HS-27A (cell line): ENCODE measurements at places on chromosomes 4 and X.
A peak's percentile ranks its signal among the peaks of the same experiment; 100 is the strongest.

DNA sequence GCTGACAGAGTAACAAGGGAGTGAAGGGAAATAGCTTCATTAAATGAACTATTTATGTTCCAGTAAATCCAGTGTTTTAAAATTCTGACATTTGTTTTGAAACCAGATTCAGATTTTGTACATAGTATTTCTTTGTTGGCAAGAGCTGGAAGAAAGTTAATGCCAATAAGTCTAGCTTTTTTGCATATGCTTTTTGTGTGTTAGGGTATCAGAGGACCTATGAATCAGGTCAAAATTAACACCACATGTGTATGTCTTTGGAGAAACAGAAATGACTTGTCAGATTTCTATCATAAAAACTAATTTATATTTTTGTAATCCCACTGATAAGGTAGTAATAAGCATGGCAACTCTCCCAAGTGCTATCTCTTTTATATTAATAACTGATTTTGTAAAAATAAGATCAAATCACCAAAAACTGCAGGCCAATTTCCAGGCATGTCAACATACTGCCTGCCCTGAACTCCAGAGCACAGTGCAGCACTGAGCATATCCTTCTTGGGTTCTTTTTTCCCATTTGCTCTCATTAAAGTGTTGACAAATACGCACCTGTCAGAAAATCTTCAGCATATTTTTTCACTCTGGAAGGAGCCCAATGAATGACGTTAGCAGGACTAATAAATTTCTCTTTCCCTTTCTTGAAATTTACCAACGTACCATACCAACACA is 65.5 kb downstream of the SH3RF1 start:
- no peak for DNase-seq

- DNase-seq, result no peak
Observed at GRCh38 chr4:94941706-94942105, 184.0 kb downstream of the BMPR1B start.

DNA sequence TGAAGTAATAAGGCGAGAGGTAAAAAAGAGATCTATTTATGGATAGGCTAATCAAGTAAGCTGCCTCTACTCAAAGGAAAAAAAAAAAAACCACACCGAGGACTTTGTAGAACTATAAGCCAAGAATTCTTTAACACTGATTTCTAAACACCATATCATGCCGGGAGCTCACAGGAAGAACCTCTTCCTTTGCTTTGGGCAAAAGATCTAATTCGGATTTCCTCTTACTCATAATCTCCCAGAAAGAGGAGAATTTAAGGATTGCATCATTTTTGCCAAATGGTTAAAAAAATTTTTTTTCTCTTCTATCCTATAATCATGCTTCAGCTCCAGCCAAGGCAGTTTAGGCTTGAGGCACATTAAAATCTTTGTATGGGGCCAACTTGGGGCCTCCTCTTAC is 95.5 kb downstream of the ZNF827 start:
- DNase-seq, result peak; percentile 31

GRCh38 chrX:153030801-153031200 is 25.5 kb upstream of the PNMA3 start:
- no peak for DNase-seq

GRCh38 chr4:90841676-90842075 is 714.5 kb downstream of the CCSER1 start:
- DNase-seq, result no peak

DNA sequence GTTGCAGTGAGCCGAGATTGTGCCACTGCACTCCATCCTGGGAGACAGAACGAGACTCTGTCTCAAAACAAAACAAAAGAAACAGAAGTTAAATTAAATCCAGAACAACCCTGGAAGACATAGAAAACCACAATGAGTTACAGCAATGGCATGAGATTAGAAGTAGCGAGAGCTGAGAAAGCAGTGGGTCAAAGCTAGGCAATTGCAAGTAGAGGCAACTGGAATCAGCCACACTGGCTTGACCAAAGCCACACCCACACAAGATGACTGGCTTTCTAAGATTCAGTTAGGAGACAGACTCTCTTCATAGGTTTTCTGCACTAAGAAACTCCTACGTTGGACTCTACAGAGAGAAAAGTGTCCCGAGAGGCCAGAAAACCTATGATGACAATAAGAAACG is 443.0 kb downstream of the GPM6A start:
- DNase-seq, result peak; percentile 9

GRCh38 chr4:138329506-138330070 is 87.4 kb upstream of the SLC7A11 start:
- no peak for DNase-seq

DNA sequence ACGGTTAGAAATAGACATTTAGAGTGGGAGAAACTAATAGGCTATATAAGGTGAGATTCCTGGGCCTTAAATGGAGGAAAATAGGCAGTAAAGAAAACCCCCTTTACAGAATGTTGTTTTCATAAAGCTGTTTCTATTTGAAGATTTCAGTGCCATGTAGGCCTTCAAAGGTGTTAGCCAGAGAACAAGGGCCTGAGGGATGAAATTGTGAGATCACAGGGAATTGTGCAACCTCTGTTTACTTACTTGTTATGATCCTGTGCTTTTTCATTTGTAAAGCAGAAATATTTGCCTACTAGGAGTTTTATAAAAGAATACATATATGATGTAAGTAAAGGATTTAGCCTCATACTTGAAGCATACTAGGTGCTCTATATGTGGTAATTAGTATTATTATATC is 272.9 kb upstream of the ARX start:
- no peak for DNase-seq

DNA sequence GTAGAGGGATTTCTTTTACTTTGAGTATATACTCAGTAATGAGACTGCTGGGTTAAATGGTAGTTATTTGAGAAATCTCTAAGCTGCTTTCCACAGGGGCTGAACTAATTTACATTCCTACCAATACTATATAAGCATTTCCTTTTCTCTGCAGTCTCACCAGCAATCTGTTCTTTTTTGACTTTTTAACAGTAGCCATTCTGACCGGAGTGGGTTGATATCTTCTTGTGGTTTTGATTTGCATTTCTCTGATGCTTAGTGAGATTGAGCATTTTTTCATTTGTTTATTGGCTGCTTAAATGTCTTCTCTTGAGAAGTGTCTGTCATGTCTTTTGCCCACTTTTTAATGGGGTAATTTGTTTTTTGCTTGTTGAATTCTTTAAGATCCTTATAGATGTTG is 43.3 kb downstream of the SPCS3 start:
- DNase-seq, result no peak

- no peak for DNase-seq
Observed at GRCh38 chrX:8820910-8821527, 19.8 kb upstream of the FAM9A start.

DNA sequence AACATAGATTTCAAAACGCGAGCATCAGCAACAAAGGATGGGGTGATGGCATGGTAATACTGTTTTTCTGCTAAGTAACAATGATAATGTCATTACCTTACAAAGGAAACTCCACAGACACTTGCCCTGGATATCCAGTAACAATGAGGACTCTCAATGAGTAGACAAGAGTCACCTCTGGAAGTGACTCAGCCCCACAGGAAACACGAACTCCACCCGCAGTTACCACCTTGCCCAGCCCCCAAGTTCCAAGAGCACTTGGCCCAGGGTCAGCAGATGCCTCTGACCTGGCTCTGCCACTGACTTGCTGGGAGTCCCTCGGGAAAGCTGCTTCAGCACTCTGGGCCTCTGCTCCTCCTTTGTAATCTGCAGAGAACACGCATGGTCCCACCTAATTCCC is 110.3 kb upstream of the MAP3K15 start:
- DNase-seq, result no peak

GRCh38 chr4:73603854-73604584 is 16.2 kb downstream of the RASSF6 start:
- DNase-seq, result no peak

GRCh38 chr4:3690551-3691152 is 75.5 kb upstream of the ADRA2C start:
- no peak for DNase-seq

GRCh38 chr4:41466249-41466648 is 71.7 kb upstream of the LIMCH1 start:
- no peak for DNase-seq

DNA sequence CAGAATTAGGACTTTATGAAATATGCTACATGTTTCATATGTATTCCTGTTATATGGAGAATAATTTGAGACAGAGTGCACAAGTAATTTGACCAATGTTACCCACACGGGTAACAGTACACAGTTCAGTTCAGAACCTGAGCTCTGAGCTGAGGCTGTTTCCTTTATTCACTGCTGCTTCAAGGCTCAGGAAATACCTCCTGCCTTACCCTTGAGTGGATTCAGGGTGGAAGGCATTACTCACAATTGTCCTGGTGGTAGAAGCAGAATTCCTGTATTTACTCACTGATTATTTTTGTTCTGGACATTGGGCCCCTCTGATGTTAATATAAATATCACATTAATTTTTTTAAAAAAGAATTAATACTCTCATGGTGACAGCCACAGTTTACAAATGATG is 73.5 kb upstream of the CAMK2D start:
- DNase-seq, result no peak

- DNase-seq, result no peak
Observed at GRCh38 chrX:7202206-7202605, 54.3 kb upstream of the PUDP start.

GRCh38 chr4:159145992-159146330 is 43.1 kb downstream of the RAPGEF2 start:
- DNase-seq, result no peak

- no peak for DNase-seq
Observed at GRCh38 chr4:150986085-150986484, 29.0 kb downstream of the LRBA start.

DNA sequence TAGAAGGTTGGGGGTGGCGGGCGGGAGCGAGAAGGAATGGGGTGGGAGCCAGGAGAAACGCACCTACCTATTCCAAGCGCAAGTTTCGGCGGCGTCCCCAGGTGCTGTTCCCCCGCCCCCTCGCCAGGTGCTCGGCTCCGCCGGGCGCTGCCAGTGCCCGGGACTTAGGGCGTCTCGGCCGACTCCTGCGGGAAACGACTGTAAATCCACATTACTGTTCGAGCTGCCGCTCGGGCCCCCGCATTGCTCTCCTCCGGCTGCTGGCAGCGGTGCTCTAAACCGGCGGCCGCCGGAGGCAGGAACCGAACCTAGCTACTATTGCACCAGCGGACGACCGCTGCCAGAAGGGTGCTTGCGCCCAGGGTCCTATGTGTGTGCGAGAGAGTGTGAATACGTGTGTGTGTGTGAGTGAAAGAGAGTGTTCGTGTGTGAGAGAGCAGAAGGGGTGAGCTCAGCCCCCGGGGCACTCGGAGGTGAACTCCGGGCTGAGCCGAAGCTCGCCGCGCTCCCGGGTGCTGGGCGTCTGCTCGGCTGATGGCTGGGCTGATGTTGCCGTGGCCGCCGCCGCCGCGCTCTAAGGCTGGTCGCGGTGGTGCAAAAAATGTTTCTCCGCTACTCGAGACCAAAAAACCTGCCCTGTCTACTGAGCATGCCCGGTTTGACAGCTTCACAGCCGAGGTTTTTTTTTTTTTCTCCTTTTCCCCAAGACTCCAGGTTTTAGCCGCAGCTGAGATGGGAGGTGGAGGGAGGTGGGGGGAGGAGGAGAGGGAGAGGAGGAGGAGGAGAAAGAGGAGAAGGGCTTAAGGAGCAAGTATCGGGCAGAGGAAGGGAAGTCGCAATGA is 115.7 kb upstream of the TEX13C start:
- DNase-seq, result no peak

- no peak for DNase-seq
Observed at GRCh38 chr4:121150486-121150885, 13.6 kb downstream of the TNIP3 start.

DNA sequence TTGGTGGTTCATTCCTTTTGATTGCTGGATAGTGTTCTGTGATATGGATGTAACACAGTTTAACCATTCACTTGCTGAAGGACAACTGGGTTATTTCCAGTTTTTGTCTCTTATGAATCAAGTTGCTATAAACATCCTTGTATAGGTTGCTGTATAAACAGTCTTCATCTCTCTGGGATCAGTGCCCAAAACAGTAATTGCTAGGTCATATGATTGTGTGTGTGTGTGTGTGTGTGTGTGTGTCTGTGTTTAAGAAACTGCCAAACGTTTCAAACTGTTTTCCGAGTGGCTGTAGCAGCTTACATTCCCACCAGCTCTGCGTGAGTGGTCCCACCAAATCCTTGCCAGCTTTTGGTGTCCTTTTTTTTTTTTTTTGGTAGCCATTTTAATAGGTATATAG is 60.4 kb downstream of the F11 start:
- no peak for DNase-seq

GRCh38 chr4:24748023-24748422 is 47.4 kb upstream of the SOD3 start:
- DNase-seq, result no peak

DNA sequence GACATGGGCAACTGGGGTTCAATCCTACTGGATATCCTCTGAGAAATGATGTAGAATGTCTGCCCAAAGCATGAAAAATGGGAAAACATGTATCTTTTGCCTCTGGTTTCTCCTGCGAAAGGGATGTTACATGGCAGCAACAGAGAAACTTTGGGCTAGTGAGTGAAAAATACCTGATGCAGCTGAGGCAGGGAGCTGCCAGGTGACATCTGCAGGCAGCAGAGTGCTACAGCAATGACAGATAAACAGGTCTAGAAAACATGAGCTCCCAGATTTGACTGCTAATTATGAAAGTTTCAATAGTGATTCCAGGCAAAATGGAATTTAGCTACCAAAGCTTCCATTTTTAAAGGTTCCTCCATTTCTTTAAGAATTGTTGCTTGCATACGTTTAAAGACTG is 4.8 kb upstream of the CXCL1 start:
- no peak for DNase-seq

- DNase-seq, result no peak
Observed at GRCh38 chrX:136147976-136148375, 643 bp downstream of the FHL1 start.

- no peak for DNase-seq
Observed at GRCh38 chr4:32172086-32172485, 1451.9 kb downstream of the PCDH7 start.

GRCh38 chr4:22895482-22895881 is 202.7 kb downstream of the GBA3 start:
- no peak for DNase-seq

DNA sequence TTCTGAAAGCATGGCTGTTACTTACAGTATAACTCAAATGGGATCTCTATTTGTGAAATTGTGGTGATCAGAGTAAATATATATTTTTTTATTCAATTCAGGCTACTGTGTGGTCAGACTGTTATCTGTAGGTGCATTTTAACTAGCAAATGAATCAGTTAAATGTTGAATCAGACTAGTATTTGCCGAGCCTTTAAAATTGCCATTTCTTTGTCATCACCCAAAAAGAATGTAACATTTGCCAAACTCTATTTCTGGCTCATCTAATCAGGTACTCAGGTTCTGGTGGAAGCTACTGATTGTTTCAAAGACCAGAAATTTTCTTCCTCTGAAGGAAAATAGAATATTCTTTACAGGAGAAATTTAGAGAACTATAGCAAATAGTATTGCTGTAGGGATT is 1.8 kb upstream of the NAA15 start:
- DNase-seq, result no peak

DNA sequence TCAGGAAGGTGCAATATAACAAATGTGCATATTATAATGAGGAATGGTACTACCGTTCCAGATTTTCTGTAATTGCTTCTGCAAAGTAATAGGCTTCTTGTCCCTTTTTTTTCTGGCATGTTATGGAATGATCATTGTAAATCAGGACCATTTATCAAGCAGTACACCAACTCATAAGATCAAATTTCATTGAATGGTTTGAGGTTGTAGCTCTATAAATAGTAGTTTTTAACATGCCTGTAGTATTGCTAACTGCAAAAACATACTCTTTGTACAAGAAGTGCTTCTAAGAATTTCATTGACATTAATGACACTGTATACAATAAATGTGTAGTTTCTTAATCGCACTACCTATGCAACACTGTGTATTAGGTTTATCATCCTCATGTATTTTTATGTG is 12.6 kb downstream of the IBSP start:
- no peak for DNase-seq

GRCh38 chr4:66741081-66741480 is 804.2 kb downstream of the CENPC start:
- DNase-seq, result peak; percentile 63
